AG04450 (cell line): ENCODE measurements at places on chromosomes 6 and 20. TPM values are rescaled to one million over a fixed set of nuclear protein-coding genes. Genes with fewer than 3 reads are reported as not detected.

GRCh38 chr6:130796313-130796905, 30.8 kb upstream of the SMLR1 start:
- no peak for DNase-seq

DNA sequence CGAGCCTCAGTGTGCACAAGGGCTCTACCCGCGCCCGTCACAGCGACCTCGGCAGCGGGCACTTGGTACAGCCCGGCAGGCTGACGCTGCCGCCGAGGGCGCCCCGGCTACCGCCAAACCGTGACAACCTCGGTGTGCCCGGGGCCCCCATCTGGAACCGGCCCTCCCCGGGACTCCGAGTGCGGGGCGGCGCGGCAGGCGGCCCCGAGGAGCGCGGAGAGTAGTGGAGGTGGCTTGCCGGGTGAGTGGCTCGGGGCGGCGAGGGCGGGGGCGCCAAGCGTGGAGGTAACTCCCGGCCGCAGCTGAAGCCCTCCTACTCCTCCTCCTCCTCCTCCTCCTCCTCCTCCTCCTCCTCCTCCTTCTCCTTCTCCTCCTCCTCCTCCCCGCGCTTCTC, at the start of gene ISM1:
Gene ISM1, plus strand, starts transcription at position 371 of the 394 bp plus-strand sequence. CDS start 503 bp downstream, outside the sequence.
- no peak for DNase-seq

DNA sequence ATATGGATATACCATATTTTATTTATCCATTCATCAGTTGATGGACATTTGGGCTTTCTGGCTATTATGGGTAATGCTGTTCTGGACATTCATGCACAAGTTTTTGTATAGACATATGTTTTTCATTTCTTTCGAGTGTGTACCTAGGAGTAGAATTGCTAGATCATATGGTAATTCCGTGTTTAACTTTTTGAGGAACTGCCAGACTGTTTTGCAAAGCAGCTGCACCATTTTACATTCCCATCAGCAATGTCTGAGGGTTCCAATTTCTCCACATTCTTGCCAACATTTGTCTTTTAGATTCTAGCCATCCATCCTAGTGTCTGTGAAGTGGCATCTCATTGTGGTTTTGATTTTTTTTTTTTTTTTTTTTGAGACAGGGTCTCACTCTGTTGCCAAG, 20.8 kb downstream of the SRC start:
- DNase-seq: no peak

SLC35D3 gene
- not detected in 2 replicates for polyA plus RNA-seq
